ENCODE measurements at places on chromosomes 5 and 9.

- no peak for DNase-seq
Measured at GRCh38 chr5:126003309-126003708, 419.9 kb upstream of the GRAMD2B start.

DNA sequence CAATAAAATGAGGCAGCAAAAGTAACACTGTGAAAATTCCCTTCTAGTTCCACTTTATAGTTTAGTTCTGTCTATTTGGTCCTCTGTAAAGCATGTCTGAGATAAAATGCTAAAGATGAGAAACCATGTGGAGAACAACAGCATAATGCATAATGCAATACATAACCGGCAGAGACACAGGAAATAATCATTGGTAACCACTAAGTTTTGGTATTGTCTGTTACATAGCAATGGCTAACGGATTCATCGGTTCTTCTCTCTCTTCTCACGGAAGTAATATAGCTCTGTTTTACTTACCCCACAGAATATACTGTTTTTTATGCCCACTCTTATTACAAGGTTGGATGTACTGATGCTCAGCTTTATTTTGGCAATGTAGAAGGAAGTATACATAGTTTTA, 158.9 kb downstream of the FAM174A start:
- DNase-seq = no peak

DNA sequence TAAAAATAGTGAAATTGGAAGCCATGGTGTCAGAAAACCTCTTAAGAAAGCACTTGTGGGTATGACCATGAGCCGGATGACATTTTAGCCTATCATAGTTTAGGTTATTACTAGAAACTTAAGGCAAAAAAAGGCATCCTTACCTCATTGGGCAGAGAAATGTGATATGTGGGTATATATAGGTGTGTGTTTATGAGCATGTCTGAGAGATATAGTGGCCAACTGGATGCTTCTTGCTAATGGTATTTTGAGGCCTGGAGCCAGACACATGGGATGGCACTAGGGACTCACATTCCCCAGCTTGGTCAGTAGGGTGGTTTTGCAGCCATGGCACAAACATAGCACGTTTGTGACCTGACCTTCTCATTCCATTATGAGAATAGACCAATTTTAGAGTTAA, 295.6 kb upstream of the MEF2C start:
- DNase-seq = no peak

DNA sequence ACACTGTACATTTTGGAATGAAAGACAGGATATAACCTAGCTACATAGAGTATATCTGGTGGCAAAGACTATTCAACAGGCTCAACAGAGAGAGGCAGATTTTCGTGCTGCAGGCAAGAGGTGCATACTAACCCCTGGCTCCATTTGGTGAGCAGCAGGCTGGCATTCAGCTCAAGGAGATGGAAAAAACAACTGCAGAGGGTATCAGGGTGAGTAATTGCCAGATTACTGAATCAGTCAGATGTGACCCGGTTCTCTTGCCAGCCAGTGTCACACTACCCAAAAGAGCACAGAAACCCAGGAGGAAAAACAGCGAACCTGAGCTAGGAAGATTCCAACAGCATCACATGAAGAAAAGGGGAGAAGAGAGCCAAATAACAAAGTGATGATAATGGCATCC, 130.4 kb upstream of the PRLR start:
- no peak for DNase-seq

- DNase-seq = no peak
Measured at GRCh38 chr9:110095161-110095595, 112.8 kb downstream of the C9orf152 start.

DNA sequence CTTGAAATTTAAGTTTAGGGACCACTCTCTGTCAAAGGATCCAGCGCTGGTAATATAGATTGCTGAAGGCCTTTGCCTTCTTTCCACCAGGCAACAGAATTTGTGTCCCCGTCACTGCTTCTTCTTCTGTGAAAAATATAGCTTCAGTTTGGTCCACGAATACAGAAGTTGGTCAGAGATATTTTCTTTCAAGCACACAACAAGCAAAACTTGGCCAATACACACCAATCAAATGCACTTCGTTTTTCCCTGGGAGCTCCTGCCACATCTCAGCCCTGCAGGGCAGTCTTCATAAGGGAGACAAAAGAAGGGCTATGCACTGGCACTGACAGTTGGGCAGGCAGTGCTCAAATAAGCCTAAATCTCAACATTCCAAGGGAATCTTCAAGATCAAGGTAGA, 22.9 kb downstream of the HAVCR2 start:
- DNase-seq = no peak

DNA sequence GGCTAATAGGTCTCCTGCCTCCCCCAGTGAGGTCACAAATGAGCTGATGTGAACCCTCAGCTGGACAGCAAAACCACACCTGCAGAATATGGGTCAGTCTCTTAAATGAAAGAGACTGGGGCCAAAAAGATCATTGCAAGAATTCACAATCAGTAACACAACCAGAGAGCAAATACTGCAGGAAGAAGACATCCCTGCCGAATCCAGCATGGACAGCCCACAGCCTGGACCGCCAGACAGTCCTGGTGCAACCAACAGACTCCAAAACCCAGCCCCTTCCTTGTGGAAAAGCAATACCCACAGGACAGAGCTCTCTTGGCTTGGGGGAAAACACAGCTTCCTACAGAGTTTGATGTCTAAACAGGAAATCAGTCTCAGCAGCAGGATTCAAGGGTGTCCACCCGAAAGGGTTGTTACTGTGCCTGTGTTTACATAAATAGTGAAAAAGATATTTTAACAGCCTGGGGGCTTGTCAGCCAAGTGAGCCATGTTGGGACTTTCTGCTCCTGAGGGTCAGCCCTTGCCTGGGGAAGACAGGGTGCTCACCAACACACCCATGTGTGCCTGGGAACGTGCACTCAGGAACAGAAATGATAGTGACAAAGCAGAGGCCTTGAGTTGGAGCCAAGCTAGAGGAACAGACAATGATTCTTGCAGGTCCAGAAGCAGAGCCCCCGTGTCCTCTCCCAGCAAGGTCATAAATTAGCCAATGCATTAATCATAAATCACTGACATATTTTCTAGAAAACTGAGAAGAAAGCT, 106.2 kb downstream of the SEMA5A start:
- DNase-seq = no peak

- DNase-seq = no peak
Measured at GRCh38 chr5:28864006-28864405, 1825.6 kb upstream of the CDH9 start.

- DNase-seq = no peak
Measured at GRCh38 chr5:150301901-150302300, 804 bp downstream of the ARSI start.

- DNase-seq = no peak
Measured at GRCh38 chr9:130298662-130299279, 33.2 kb downstream of the HMCN2 start.

GRCh38 chr5:33102551-33102950, 338.2 kb upstream of the TARS1 start:
- no peak for DNase-seq

Data from activated CD4-positive, CD25-positive, alpha-beta regulatory T cell treated with anti-CD3 and anti-CD28 coated beads, Interleukin-2, amount 50 U/mL, for 72 hours (primary cell).